A549 treated with Hydrocortisone at 1 μM for 4 hours (cell line): ENCODE measurements at places on chromosomes 16 and 17. TPM values are rescaled to one million over a fixed set of nuclear protein-coding genes. Genes with fewer than 3 reads are reported as not detected.

The KRT20 gene
- 0.14 to 0.41 TPM (median 0.17 TPM) in 5 replicates for total RNA-seq

The EVPL gene
- total RNA-seq, result 14.7 to 18.8 TPM (median 16.8 TPM) in 5 replicates

The DYNLRB2 gene
- total RNA-seq, result not detected in 5 replicates

The TMEM92 gene
- 14.9 to 23.2 TPM (median 16.1 TPM) in 5 replicates for total RNA-seq

The MYH2 gene
- not detected in 5 replicates for total RNA-seq

The TMC5 gene
- 4.4 to 6.0 TPM (median 4.8 TPM) in 5 replicates for total RNA-seq
